Fibroblast of pulmonary artery (primary cell): ENCODE measurements at places on chromosomes 3 and 15.
A peak's percentile ranks its signal among the peaks of the same experiment; 100 is the strongest.

DNA sequence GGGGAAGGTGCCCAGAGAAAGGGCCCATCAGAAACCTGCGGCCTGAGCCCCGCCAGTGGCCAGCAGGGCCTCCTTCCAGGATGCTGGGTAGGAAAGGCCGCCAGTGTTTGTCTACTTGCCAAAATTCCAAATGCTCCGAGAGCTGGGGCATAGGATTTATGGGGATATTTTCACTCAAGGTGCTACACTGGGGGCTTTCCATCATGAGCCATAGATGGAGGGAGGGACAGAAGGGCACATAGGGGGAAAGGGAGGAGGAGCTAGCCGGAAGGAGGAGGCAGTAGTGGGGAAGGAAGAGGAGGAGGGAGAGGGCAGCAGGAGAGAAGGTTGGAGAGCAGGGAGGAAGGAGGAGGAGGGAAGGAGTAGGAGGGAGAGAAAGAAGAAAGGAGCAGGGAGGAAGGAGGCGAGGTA lies 494.7 kb upstream of the PROK2 start:
- no peak for DNase-seq

DNA sequence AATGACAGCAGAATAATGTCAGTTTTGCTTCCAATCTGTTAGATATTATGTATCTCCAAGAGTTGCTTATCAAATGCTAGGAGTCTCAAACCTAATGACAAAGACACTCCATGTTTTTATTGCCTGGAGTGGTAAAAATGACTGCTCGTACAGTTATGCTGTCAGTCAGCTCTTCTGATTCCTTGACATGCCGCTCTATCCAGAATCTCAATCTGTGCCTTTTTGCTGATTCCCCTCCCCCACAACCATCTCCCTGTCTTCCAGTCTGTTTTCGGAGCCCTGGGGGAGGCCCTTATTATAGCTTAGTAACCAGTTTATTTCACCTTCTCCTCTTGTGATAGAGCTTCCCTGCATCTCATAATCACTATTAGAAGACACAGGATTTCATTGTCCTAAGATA lies 2.6 kb downstream of the MKRN2 start:
- no peak for DNase-seq

DNA sequence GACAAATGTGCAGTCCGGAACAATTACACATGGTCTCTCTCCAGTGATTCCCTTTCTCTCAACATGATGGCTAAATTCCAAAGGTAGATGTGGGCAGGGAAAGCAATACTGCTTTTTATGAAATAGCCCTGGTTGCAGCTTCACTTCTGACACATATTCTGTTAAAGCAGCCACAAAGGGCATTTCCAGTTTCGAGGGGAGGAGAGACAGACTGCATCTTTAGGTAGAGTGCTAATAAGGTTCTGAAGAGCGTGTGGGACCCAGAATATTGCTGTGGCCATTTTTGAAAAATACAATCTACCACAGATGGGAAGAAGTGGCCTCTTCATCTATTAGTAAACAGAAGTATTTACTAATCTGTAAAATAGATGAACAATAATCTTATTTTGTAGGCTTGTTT lies 139.3 kb upstream of the PEX5L start:
- no peak for DNase-seq

DNA sequence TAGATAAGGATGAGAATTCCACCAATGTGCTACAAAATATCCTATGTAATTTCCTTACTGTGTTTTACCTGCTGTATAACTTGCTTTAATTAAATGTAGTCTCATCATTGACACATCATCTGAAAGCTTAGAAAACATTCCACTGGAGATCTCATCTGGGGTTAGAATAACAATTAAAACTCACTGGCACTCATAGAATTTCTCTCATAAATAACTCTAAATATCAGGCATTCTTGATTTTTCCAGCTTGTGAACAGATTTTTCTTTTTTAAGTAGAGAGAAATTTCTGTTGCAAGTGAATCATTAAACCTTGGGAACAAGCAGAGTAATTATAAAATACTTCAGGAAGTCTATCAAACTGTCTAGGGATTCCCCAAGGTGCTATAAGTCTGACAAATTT lies 843.8 kb downstream of the NAALADL2 start:
- DNase-seq = no peak

DNA sequence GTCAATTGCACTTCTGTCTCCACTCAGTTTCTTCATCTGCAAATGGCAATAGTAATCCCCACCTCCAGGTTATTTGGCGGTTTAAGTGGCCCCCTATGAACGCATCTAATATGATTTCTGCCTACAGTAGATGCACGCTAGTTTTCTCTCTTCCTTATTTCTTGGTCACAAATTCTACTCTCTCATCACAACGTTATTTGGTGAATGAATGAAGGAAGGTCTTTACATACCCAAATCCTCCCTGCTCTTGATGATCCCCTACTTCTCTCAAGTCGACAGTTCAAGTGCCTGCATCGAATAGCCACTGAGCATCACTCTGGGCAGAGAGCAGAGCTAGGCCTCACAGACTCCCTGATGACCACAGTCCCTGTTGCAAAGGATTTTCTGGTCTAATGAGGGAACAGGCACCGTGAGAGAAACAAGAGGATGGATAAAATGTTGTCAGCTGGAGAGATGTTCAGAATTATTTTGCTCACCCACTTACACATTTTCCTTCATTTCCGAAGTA lies 181.2 kb upstream of the SMAD3 start:
- no peak for DNase-seq

GRCh38 chr3:116020495-116020894 lies 397.2 kb downstream of the GAP43 start:
- DNase-seq = no peak

DNA sequence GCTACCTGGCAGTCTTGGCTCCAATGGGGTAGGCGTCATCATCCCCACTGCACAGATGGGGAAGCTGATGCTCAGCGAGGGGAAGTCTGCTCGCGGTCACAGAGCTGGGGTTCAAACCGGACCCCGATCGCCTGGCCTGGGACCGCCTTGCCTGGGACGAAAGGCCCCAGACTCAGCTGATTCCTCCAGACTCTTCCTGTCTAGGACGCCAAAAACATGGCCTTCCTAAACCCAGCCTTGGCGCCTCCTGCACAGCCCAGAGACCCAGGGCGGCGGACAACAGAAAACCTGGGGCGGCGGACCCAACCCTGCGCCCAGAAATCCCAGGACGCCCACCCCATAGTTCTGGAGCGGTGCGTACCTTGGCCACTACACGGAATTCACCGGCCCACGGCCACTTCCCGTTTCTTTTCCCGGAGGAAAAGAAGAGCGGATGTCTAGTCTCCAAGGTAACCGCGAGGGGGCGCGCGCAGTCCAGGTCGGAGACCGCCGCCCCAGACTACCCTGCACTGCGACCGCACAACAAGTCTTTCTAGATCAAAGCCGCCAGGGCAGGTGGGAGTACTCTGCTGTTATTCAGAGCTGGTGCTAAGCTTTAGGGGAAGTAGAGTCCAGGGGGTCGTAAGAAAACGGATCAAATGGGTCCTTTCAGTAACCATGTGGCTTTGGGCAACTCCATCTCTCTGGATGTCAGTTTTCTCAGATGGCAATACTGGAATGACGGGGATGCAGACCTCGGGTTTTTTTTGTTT lies 4.9 kb upstream of the IL17RD start:
- peak; percentile 71 for DNase-seq

- DNase-seq = no peak
Measured at GRCh38 chr15:101135532-101136166, 116.2 kb downstream of the CHSY1 start.

GRCh38 chr3:25673738-25674298 lies 9.1 kb upstream of the TOP2B start:
- DNase-seq = no peak

GRCh38 chr15:58331560-58331912 lies 100.3 kb upstream of the LIPC start:
- DNase-seq = no peak

GRCh38 chr15:65571971-65572370 lies 39.0 kb downstream of the INTS14 start:
- no peak for DNase-seq

DNA sequence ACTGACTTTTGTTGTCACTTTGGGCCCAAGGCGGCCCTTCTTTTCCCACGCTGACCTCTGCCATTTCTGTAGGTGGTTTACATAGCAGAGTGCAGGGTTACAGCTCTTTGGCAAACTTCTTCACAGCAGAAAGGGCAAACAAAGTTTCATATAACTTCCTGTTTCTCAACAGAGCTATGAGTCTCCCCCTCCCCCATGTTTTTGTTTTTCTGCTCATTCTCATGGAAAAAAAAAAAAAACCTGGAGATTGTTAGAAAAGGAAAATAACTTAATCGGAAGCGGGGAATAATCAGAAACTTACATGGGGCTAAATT lies 342.0 kb upstream of the NR2F2 start:
- peak; percentile 66 for DNase-seq

DNA sequence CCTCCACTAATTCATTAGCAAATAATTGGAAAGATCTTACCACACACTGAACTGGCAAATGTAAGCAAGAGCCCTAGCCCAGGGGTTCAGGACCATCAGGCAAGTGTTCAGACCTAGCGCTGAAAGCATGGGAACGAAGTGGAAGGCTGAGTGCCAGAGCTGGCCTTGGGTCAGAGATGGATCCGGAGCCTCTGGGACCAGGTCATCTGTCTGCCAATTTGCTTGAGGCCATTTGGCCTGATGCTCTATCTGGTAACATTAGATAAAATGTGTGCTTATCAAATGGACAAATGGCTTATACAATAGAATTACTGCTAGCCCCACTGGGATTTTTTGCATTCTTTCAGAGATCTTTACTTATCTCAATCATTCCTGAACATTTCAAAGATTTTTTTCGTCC lies 1.4 kb upstream of the TMC3 start:
- no peak for DNase-seq

DNA sequence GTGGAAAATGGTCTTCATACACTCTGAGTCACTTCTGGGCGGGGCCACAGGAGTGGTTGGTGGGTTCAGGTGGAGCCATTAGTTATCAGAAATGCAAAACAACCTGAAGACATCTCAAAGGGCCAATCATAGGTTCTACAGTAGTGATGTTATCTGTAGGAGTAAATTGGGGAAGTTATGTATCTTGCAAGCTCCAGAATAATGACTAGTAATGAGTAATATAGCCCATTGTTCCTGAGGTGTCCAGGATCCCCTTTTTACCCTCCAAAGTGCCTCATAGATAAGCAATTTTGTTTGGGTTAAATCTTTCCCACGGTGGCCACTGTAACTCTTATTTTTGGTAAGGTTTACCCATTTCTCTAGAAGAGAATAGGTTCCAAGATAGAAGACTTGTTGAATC lies 91.7 kb downstream of the PIK3R4 start:
- no peak for DNase-seq

DNA sequence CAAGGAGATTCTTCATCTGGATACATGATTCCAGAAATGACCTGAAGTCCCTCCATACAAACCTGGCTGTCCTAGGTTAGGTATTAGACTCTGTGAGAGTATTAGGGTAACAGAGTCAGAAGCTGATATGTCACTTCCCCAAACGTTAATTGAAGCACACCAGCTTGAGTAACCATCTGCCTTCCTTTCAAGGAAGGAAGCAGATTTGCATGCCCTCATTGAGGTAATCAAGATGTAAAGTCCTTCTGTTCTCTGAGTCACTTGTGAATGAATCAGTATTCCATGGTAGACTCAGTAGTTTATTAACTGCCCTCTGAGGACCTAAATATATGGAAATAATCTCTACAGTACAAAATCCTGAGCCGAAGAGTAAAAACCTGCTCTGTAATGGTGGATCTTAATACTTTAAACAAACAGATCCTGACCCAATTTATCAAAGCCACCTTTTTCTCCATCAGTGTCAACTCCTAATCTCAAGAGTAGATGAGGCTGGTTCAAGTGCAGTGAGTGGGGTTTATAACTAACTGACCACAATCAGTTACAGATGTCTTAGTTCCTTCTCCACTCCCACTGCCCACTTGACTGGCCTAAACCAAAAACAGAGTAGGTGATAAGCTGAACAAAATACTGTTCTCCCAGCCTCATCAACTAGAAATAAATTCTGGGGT lies 246.2 kb upstream of the CHRM5 start:
- DNase-seq = peak; percentile 66

GRCh38 chr3:94293793-94294195 lies 230.9 kb downstream of the NSUN3 start:
- DNase-seq = no peak
